ENCODE measurements at places on chromosomes 5 and 9.

- no peak for DNase-seq
Measured at GRCh38 chr9:87663556-87663955, 62.4 kb upstream of the CTSL start.

DNA sequence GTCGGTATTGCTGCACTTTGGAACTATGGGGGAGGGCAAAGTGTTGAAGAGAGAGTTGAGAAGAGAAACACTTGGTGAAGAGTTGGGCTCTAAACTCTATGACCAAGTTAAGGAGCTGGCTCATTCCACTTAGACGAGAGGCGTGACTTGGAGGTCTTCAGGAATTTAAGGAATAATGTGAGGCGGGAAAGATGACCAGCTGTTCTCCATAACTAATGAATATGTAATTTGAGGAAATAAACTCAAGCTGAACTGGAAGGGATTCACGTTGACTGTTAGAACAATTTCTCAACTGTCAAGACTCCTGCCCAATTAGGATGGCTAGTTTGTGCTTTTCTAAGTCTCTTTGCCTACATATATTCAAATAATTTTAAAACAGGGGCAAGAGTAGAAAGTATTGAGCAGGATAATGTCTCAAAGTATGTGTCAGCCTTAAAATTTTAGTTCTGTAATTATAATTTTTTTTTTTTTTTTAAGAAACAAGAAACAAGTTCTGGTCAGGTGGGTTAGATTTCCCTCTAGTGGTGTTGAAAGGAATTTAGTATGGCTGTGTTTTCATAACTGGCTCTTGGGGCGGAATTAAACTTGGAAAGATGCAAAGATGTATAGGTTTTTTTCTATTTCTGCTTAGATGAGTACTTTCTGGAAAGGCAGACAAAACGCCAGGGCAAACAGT lies 33.4 kb downstream of the TMEM252 start:
- no peak for DNase-seq

GRCh38 chr5:135053278-135053677 lies 19.2 kb upstream of the PITX1 start:
- DNase-seq: no peak

- peak; percentile 73 for DNase-seq
Measured at GRCh38 chr5:181243564-181244343, at the start of gene RACK1. RACK1 (minus strand) TSS chr5:181243906; CDS start chr5:181243800, 106 bp downstream.

DNA sequence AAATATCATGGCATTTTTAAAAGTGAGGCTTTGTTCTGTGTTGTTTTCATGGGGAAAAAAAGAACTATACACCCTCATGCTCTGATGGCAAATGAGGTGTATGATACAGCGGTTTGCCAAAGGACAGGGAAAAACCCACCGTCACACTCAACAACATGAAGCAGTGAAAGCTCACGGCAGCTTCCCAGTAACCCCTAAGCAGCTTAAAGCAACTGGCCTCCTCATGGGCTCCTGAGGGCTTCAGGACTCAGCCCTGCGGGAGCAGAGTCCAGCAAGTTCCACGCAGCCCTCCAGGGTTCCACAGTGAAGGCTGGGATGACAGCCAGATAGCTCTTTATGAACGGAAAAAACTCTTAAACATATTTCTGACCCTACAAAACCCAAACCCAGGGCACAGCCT lies 12.9 kb downstream of the BARHL1 start:
- no peak for DNase-seq

- no peak for DNase-seq
Measured at GRCh38 chr9:73031350-73031749, 78.5 kb upstream of the ALDH1A1 start.

DNA sequence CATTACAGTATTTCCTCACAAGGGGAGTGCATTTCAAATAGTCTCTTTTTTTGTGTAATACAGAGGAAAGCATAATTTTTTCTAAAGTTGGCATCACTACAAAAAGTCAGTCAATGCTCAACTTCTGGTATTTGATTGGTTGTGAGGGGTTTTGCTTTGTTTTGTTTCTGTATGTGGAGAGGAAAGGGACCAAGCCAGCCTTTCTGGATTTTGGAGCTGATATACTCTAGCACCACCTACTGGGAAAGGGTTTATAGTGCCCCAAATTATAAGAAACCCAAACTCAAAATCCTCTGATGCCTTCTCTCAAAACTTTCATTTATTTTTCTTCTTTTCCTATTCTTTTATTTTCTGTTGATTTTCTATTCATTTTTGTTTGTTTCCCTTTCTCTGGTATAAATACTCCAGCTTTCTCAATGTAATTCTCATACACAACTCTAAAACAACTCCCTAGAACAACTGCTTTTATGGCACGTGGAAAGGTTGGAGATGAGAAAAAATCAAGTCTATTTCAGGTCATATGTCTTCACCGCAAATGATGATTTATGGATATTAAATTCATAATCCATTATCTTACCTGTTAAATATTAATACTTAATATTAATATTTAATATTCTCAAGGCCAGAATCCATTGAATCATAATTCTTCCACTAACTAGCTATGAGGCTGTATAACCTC lies 69.5 kb upstream of the ANXA1 start:
- peak; percentile 19 for DNase-seq

GRCh38 chr9:111527347-111527746 lies 2.4 kb downstream of the ZNF483 start:
- no peak for DNase-seq

- DNase-seq: no peak
Measured at GRCh38 chr9:1042466-1042865, 7.7 kb upstream of the DMRT2 start.

DNA sequence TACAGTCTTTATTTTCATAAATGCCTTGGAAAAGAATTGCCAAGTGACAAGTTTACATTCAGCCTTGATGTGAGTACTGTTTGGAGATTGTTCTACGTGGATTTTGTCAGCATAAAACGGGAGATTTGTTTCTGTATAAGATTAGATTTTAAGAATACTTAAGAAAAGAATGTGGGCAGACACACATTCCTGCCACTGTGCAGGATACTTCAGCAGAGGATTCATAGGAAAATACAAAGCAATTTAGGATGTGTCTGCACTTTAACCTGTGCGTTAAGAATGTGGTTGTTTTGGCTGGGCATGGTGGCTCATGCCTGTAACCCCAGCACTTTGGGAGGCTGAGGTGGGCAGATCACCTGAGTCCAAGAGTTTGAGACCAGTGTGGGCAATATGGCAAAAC lies 37.2 kb downstream of the GPR107 start:
- no peak for DNase-seq

- DNase-seq: no peak
Measured at GRCh38 chr5:114782177-114782576, 387.5 kb downstream of the TRIM36 start.

DNA sequence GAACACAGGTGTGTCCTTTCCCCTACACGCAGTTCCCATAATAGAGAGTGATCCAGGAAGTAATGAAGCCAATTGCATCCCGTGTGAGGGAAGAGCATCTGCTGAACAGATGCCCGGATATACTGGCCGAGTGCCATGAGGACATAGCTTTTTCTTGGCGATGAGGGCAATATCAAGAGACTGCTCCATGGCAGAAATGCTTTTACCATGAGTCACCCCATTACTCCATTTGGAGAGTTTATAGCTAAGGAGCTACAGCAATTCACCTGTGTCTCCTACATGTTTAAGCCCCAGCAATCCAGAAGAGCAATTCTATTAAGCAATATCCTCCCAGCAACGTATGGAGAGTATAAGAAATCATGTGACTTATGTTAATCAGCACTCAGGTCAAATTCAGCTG lies 222.0 kb upstream of the KLF4 start:
- peak; percentile 78 for DNase-seq

DNA sequence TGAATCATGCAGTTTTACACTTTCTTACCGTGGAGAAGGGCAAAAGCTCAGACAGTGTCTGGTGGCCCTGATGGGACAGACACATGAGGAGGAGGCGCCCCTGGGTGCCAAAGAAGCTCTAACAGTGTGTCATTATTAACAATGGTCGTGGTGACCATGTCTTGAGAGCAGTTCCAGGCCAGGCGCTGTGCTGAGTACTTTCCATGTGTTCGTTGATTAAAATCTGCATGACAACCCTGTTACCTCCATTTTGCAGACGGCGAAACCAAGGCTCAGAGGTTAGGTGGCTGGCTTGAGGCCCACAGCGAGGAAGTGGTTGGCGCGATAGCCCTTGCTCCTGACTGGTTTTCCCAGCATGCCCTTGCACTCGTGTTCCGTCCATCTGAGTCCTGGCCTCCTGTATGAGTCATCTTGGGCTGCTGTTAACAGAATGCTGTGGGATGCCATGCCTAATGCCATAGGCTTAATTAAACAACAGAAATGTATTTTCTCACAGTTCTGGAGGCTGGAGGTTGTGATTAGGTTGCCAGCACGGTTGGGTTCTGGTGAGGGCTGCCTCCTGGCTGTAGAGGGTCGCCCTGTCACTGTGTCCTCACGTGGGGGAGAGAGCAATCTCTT lies 92.0 kb downstream of the AMBP start:
- no peak for DNase-seq

DNA sequence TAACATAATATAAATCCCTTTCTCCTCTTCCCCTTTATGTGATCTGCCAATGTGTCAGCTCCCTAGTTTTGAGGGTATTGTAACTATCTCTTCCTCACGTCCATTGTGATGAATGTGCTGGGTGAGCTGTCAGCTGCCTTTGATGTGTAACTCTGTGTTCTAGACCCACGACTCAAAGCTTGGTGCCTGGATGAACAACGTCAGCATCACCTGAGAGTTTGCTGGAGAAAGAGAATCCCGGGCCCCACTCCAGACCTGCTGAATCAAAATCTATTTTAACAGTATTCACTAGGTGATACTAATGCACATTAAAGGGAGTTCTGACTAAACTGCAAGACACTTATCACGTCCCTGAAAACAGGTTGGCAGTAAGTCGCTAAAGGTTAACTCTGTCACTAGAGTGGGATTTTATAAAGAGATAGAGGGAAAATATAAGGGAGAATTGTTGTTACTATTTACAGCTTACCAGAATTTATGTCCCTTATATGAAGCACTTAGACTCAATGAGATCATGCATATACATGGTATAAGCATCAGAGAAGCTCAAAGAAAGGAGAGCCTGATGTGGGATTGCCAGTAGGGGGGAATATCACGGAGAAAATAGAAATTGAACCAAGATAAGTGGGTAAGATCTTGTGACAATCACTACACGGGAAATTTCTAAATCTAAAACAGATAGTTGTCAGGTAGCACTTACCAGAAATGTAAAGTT lies 423.8 kb upstream of the SLC30A5 start:
- no peak for DNase-seq

DNA sequence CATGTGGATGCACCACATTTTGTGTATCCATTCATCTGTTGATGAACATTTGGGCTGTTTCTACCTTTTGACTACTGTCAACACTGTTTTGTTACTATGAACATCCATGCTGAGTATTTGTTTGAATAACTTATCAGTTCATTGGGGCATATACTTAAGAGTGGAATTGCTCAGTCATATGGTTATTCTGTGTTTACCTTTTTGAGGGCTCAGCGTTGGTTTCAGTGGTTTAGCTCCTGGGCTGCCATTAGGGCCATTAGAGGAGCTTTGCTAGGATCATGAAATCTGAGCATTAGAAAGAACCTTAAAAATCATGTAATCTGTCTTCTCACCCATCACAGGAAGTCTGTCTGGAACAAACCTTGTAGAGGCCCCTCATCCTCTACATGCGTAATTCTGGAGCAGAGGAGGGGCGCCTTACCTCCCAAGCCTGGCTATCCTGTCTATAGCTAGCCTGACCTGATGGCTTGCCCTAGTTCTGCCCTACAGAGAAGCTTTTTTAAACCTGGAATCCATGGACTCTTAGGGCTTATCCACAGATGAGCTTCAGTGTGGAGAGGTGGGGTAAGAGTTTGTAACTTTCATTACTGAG lies 92.9 kb downstream of the PDZD2 start:
- no peak for DNase-seq

All from GM04503 (cell line).